Ovary (tissue), 10 donors: ENCODE measurements at places on chromosomes 7 and 10. TPM values are rescaled to one million over a fixed set of nuclear protein-coding genes. Genes with fewer than 3 reads are reported as not detected.

DNA sequence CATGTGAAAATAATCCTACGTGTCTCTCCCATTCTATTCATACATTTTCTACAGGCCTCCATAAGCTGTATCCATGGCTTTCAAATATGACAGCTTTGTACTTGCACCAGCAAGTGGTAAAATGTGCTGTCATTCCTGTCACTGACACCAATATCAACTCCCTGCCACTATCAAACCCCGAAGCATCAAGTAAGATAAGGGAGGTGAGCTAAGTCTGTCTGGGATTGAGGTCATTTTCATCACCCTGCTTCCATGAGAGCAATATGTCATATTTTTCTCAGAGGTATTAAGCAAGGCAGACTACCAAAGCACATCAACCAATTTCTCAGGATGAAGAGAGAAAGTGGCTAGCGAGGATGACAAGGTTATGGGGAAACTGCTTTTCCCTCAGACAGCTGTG is 11.1 kb downstream of the GPR22 start:
- no peak for DNase-seq

DNA sequence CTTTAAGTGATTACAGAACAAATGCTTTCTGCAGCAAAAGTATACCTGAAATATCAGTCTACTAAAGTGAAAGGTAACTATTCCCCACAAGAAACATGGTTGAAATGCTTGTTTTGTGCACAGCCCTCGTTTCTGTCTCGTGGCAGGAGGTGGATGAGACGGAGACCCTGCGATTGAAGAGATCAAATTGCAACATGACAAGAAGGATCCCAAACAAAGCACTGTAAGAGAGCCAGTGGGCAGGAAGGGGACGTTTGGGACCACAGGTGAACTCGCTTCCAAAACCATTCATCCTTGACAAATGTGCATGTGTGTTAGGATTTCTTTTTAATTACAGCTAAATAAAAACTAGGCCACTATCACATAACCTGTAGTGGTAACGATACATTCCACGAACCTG is 192.6 kb downstream of the CCSER2 start:
- no peak for DNase-seq

- no peak for DNase-seq
Observed at GRCh38 chr10:14025283-14026189, 305.2 kb downstream of the FRMD4A start.

DNA sequence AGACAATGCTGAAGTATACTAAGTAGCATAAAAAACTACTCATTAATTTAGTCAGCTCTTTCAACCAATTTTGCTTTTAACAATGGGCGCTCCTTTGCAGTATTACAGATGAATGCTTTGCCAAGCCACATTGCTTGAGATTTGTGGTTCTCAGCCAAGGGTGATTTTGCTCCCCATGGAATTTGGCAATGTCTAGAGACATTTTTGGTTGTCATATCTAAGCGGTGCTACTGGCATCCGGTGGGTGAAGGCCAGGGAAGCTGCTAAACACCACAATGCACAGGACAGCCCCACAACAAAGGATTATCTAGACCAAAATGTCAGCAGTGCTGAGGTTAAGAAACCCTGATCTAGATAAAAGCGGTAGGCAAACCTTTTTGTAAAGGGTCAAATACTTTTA is 112.0 kb downstream of the UBE2H start:
- no peak for DNase-seq

DNA sequence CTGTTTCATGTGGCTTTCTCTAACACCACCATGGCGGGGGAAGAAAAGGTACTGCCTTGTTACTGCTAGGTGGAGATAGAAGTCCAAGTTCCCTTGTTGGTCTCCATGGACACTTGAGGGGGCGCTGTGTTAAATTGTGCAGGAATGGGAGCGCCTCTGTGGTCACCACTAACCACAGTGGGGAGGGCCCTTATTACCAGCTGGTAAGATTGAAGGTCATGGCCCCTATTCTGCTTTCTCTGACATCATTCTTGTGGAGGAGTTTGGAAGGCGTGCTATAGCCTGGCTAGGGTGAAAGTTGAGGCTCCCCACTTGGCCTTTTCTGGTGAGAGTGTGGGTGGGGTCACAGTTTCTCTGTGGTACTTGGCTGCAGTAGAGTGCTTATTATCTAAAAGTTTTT is 14.9 kb upstream of the MXI1 start:
- no peak for DNase-seq

- DNase-seq = no peak
Observed at GRCh38 chr7:119561751-119562150, 711.2 kb upstream of the KCND2 start.

- DNase-seq = no peak
Observed at GRCh38 chr10:113697595-113697994, 17.9 kb downstream of the CASP7 start.

DNA sequence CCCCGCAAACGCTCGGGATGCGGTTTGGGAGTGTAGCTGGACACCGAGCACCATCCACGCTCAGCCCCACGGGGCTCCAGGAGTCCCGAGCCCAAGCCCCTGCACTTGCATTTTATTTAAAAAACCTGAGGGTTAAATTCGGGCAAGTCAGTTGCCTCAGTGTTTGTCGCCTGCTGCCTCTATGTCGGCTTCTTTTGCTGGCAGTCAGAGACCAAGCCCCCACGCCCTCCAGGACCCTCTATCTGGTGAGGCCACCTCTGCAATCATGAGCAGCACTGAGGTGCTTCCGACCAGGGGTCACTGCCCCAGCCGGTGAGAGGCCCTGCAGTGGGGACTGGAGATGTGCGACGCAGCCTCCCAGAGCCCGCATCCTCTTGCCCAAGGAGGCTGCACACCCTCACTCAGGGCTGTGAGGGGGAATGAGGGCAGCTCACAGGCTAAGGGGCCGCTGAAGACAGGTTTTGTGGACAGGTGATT is 13.3 kb upstream of the ZNF273 start:
- DNase-seq = no peak

GRCh38 chr10:106631016-106631702 is 533.3 kb downstream of the SORCS1 start:
- no peak for DNase-seq

DNA sequence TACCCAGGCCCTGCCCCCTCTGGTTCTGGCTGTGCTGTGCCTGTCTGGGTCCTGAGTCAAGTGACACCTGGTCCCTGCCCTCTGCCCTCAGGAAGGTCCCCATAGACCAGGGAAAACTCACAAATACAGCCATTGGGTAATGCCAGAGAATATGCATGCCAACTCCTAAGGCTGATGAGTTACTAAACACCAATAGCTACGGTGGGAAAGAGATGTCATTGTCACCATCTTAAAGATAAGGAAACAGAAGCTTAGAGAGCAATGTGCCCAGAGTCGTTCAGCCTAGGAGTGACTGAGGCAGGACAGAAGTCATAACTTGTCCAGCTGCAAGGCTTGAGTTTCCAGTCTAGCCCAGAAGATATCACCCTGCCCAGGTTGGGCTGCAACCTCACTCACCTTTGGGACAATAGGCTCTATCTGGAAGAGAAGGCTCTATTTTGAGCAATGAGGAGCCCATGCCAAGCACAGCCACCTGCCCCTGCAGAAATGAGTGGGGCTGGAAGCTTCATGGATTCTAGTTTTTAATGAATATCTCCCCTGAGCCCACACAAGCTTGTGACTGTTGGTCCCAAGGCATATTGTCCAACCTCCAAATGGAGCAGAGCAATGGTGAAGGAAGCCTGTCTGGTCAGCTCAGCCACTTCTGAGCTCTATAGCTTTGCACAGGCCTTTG is 42.6 kb downstream of the ZNF273 start:
- DNase-seq = no peak

The ASB13 gene
- total RNA-seq = 18.7 TPM

The NANOS1 gene
- total RNA-seq = 1.4 TPM

The CYP3A7 gene
- not detected for total RNA-seq

The SPDYE17 gene
- not detected for total RNA-seq

The DLX6 gene
- 0.20 TPM for total RNA-seq

The TACC2 gene
- total RNA-seq = 13.0 TPM

The SPDYE8 gene
- total RNA-seq = not detected

The ZNF862 gene
- 29.8 TPM for total RNA-seq

The GRID2IP gene
- 0.40 TPM for total RNA-seq

The CALHM3 gene
- not detected for total RNA-seq

The A1CF gene
- total RNA-seq = not detected
